ENCODE measurements at places on chromosomes 7 and 10.

DNA sequence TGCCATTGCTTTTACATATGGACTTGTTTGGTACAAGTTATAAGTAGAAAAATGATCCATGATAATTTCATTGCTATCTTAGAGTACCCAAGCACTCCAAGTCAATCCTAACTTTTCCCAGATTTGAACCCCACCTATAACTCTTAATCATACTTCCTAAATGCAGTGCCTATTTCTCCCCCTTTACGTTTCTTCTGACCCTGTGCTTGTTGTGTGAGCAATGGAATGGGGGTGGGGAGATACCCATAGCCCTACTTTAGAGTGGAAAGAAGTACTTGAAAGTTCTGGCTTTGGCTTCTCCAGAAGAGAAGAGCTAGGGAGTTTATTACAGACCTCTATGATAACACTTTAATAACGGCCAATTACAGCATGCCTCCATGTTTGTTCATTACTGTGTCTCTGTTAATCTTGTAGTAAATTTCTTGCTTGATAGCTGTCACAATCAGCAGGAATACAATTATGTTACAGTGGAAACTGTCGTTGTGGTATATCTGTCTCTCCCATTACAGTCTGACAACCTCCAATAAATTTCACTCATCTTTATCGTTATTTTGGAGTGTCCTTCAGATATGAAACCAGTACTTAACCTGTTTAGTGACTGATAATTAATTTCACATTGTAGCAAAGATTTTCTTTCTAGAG lies 34.0 kb downstream of the CNPY1 start:
- DNase-seq, result no peak

DNA sequence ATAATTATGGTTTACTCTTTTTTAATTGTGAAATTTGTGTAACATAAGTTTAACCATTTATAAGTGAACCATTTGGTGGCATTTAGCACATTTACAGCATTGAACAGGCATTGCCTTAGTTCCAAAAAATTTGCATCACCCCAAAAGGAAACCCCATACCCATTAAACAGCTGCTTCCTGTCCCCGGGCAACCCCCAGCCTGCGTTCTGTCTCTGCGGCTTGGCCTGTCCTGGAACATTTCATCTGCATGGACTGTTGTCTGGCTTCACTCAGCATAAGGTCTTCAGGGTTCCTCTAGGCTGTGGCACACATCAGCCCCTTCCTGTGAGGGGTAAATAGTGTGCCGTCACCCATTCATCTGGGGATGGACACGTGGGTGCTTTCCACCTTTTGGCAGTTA lies 6.9 kb downstream of the RET start:
- no peak for DNase-seq

- DNase-seq, result no peak
Measured at GRCh38 chr10:98186681-98187080, 52.2 kb downstream of the R3HCC1L start.

DNA sequence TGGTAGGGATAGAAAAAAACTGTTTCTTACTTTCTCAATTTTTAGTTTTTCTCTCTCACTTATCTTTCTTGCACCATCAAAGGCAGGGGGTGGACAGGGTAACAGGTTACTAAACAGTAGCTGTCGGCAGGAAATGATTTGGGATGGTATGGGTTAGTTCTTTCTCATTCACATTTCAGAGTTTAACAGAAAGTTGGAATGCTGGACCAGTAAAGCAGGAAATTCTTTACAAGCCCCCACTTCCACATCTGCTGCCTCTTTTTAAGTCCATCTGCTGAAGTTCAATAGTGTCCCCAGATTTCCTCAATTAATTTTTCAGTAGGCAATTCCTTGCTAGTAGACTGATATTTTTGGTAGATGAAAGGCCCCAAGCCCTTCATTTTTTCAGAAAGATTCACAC lies 23.3 kb downstream of the TWIST1 start:
- no peak for DNase-seq

DNA sequence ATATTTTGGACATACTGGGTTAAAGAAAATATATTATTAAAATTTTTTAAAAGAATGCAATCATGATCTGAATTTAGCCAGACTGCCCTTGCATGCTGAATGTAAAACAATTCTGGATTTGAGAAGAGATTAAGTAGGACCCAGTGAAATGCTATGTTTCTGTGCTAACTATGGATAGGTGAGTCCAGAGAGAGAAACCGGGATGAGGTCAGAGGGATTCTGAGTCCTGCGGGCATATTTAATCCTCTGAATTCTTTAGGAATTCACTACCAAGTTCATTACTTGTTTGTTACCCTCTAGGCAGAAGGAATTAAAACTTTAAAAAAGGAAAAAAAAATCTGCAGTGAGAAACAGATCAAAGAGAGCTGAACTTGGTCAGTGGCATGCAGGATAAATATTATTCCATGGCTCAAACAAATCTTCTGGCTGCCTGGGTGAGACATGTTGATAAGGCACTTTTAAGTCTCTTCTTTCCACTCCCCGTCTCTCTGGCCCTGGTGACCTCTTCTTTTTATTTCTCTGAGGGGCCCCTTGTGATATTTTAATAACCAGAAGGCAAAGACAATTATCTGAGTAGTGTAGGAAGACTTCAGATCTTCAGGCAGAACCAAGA lies 50.2 kb upstream of the LYZL1 start:
- no peak for DNase-seq

DNA sequence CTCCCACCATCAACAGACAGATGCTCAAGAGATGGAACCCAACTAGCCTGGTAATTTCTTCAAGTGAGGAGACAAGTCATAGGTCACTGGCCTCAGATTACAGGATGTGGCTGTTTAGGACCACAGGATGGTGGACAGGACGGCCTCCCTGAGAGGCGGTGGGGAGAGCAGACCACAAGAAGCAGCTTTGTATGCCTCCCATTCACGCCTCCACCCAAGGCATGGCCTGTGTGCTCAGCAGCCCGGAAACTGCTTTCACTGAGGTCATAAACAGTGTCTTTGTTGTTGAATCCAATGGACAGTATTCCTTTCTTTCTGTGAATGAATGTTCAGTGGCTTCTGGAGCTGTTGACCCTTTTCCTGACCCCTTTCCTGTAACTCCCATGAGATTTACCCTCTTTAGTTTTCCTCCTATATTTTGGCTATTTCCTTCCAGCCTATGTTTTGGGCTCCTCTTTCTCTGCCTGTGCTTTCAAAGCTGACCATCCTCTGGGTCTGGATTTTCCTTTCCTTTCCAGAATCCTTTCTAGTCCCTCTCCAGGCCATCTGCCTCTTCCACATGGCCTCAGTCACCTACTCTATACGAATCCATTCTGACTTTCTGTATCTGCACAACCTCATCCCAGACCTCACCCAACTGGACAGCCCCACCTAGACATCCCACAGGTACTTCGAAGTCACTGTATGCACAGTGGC lies 32.4 kb upstream of the INPP5F start:
- no peak for DNase-seq

DNA sequence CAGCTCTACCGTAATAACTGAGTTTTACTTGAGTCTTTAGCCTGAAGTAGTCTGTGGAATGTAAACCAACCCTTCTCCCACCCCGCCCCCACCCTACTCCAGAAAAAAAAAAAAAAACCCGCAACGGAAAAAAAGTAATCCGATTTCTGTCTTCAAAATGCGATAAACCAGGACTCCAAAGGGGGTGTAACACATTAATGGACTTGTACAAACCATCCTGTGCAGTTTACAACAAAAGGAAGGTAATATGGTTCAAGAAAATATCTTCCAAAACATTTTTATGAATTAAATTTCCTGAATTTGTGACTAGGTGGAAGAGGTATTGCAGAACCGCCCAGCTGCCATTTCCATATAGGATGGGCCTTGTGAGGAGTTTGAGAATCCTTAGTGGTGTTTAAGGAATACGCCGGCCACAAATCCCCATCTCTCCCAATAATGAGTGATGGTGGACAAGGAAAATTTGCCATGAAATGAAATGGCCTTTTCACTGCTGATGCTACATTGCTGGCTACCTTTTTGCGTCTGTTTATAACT lies 10.6 kb downstream of the SKIDA1 start:
- DNase-seq, result no peak

GRCh38 chr7:85426487-85426960 lies 239.7 kb upstream of the SEMA3D start:
- DNase-seq, result no peak

DNA sequence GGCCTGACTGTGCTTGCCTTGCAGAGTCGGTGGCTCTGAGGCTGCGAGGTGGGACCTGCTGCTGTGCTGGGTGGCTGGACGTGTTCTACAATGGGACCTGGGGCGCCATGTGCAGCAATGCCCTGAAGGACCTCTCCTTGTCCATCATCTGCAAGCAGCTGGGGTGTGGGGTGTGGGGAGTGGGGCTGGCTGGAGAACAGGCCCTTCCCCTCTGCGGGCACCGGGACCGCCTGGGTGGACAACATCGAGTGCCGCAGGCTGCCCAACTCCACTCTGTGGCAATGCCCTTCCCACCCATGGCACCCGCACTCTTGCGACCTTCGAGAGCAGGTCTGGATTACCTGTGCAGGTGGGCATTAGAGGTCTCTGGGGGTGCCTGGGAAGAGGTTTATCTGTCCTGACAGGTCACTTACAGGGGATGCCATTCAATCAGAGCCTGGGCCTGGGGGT lies 10.9 kb downstream of the SCART1 start:
- no peak for DNase-seq

- DNase-seq, result no peak
Measured at GRCh38 chr7:155870334-155871180, 58.3 kb upstream of the SHH start.

- no peak for DNase-seq
Measured at GRCh38 chr7:33261585-33261984, 132.2 kb downstream of the BBS9 start.

- no peak for DNase-seq
Measured at GRCh38 chr10:110434489-110435096, 63.1 kb upstream of the DUSP5 start.

DNA sequence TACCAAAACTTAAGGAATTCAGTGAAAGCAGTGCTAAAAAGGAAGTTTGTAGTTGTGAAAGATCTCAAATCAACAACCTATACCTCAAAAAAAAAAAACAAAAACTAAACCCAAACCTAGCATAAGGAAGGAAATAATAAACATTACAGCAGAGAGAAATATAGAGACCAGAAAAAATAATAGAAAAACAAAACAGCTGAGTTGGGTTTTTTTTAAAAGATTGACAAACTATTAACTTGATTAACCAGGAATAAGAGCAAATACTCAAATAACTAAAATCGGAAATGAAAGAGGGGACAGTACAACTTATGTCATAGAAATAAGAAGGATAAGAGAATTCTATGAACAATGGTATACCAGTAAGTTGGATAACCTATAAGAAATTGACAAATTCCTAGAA lies 6.7 kb downstream of the ECD start:
- DNase-seq, result no peak

- DNase-seq, result no peak
Measured at GRCh38 chr7:45655539-45655938, 81.4 kb downstream of the ADCY1 start.

- no peak for DNase-seq
Measured at GRCh38 chr10:108567899-108568752, 1355.2 kb downstream of the XPNPEP1 start.

GRCh38 chr10:71712572-71713134 lies 6.9 kb downstream of the C10orf105 start:
- DNase-seq, result no peak

- no peak for DNase-seq
Measured at GRCh38 chr7:96331233-96331632, 9.3 kb upstream of the SLC25A13 start.

- no peak for DNase-seq
Measured at GRCh38 chr10:63935705-63936104, 414.5 kb downstream of the REEP3 start.

- DNase-seq, result no peak
Measured at GRCh38 chr7:95027234-95027872, 120.0 kb downstream of the PPP1R9A start.

DNA sequence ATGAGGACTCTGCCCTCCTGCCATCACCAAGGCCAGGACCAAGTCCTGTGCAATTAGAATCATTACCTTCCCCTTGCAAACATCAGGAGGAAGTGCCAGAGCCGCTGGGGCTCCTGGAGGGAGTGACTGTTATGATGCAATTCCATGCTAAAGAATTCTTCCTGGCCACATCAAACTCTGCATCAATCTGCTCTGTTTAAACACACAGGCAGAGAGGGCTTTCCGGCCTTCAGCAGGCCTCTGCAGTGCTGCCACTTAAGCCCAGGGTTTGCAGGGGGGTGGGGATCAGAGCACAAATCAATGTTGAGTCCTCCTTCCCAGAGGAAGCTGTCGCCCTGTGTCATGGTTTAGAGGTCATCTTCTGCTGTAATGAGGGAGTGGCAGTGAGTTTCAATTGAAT lies 58.1 kb downstream of the CTBP2 start:
- DNase-seq, result no peak

Data from stimulated activated CD4-positive, alpha-beta T cell treated with anti-CD3 and anti-CD28 coated beads, Interleukin-1b, Interleukin-23, amount 100 ng/mL, for 4 hours (primary cell).